ENCODE measurements at places on chromosomes 6 and 20. TPM values are rescaled to one million over a fixed set of nuclear protein-coding genes. Genes with fewer than 3 reads are reported as not detected.

DNA sequence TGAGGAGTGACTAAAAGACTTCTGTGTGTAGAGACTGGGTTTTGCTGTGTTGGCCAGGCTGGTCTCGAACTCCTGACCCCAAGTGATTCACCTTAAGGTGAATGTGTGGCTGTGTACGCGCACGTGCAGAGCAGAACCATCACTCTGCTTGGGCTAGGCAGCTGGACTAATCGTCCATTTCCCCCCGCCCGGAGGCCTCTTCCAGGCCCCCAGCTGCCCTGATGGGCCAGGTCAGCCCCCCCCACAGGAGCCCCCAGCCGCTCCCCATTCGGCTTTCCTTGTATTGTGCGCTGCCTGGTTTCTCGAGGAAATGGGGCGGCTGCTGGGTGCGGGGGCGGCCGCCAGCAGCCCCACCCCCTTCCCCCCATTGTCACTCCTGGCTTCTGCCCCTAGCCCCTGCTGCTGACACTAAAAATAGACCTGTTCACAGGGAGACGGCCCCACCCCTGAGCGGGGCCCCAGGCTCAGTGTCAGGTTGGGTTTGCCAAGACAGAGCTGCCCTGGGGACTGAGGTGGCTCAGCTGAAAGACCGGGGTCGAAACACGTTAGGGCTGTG is 24.6 kb upstream of the CSNK2A1 start:
- H3K4me1 ChIP-seq: peaks cover 9% of the 10 kb centered on the region
- peaks cover 52% of the 10 kb centered on the region for H3K27me3 ChIP-seq
- H3K36me3 ChIP-seq: peaks cover 8% of the 10 kb centered on the region
- H3K27ac ChIP-seq: no peak overlapping the region
- H3K4me3 ChIP-seq: no peak overlapping the region
- DNase-seq: no peak

Gene PHF10
- total RNA-seq: 64.3 TPM

GRCh38 chr6:5084360-5084780 is 771 bp upstream of the PPP1R3G start:
- H3K4me3 ChIP-seq: peak overlapping the region; percentile 19
- H3K4me1 ChIP-seq: peaks cover 4% of the 10 kb centered on the region
- no peak for DNase-seq

GRCh38 chr20:47501482-47502270 is at the start of gene NCOA3:
Gene NCOA3, plus strand, starts transcription at chr20:47501887. Its CDS starts 120,361 bp downstream, at chr20:47622248.
- peak; percentile 82 for DNase-seq
- peak within 1 kb of the TSS; percentile 92 for H3K27ac ChIP-seq
- H3K36me3 ChIP-seq: peaks cover 2% of the 10 kb centered on the region
- peak within 1 kb of the TSS; percentile 98 for H3K4me3 ChIP-seq
- H3K4me1 ChIP-seq: peaks cover 32% of the 10 kb centered on the region

Gene SIRPB1
- total RNA-seq: 4.4 TPM

DNA sequence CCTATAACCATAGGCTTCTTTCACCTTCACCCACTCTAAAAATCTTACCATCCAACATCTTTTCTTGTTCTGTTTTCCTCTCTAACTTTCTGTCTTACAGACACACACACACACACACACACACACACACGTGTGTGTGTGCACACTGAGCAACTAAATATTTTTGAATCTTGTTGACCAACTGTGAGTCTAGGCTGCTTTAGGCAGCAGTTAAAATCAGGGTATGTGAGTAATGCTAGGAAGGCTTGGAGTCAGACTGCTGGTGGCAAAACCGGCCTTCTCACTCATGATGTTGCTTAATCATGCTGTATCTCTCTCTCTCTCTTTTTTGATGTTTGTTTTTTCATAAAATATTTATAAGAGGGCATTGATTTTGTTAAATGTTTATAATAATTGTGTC is 103.1 kb upstream of the TBX18 start:
- DNase-seq: no peak
- H3K4me3 ChIP-seq: no peak overlapping the region
- H3K27me3 ChIP-seq: no peaks in the 10 kb centered on the region
- H3K27ac ChIP-seq: no peak overlapping the region
